Stimulated activated CD8-positive, alpha-beta memory T cell treated with anti-CD3 and anti-CD28 coated beads, Interleukin-4, amount 100 ng/mL, for 4 hours (primary cell): ENCODE measurements at places on chromosomes 5 and 9.

GRCh38 chr5:44536650-44537260 lies 147.5 kb upstream of the FGF10 start:
- no peak for DNase-seq

- no peak for DNase-seq
Measured at GRCh38 chr9:127079446-127080140, 42.8 kb downstream of the ANGPTL2 start.

- no peak for DNase-seq
Measured at GRCh38 chr5:150265870-150266383, 23.6 kb downstream of the CAMK2A start.

DNA sequence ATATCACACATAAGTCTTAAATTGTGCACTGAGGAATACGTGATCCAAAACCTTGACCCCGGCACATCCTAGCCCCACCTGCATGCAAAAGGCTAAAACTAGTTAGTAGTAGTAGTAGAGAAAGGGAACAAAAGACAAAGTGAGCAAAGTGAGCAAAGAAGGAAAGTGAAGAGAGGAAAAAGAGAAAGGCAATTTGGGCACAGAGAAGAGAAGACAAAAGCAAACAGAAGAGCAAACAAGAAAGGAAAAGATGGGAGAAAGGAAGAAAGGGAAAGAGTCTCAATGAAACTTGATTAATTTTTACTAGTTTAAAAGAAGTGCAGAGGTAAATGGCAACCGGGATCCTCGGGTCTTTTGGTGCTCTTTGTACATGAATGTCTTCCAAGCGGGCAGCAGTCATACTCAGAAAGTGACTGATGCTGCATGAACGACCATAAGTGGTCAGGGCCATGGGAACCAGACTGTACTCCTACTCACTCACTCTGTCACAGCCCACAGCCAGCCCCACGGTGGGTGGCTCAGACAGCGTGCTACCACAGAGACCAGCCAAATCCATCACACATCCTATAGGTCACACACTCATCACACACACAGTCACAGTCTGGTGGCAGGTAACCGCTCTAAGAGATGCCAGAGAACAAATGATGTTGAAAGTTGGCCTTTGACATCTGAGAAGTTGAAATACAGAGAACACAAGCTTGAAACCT lies 203.9 kb downstream of the FBN2 start:
- DNase-seq = no peak

DNA sequence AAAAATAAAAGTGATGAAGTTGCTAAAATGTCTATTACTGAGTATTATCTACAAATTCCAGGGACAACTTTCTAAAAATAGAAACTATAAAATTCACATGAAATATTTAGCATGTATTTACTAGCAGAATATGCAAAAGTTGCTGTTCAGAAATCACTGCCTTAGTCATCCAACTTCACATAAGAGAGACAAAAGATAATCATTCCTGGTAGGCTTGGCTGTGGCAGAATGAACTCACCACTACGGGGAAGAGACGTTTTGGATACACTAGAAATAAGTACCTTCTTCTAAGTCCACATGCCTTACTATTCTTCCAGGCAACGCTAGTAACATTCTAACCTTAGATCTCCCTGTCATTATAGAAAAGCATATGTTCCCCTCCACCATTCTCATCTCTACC lies 272.2 kb downstream of the BNC2 start:
- no peak for DNase-seq

- DNase-seq = no peak
Measured at GRCh38 chr5:73267766-73268435, 94.9 kb downstream of the TMEM174 start.

GRCh38 chr5:71907001-71907588 lies 188.0 kb downstream of the CARTPT start:
- no peak for DNase-seq

DNA sequence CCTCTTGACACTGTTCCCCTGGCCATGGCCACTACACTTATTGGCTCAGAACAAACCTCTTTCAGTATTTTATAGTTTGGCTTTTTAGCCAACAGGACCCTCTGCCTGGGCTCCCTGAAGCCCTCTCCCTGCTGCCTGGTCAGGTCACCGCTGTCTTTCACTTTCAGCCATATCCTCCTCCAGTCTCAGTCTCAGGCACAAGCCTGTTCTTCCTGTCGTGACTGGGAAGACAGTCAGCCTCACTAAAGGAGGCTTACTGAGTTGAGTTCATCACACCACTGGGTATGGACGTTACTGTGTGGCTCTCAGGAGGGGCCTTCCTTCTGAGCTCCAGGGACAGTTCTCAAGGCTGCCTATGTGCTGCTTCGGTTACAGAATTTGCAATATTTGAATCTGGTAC lies 2.0 kb downstream of the QSOX2 start:
- no peak for DNase-seq

DNA sequence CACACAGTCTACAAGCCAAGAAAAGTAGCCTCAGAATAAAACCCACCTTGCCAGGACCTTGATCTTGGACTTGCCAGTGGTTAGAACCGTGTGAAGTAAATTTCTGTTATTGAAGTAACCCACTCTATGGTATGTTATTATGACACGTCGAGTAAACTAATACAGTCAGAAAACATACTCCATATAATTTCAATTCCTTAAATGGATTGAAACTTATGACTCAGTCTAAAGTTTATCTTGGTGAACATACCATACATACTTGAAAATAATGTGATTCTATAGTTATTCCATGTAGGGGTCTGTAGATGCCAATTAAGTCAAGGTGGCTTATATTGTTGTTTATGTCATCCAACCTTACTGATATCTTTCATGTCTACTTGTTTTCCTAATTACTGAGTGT lies 950.7 kb downstream of the TLE4 start:
- no peak for DNase-seq

GRCh38 chr5:161094411-161094810 lies 242.4 kb upstream of the ATP10B start:
- DNase-seq = no peak

- DNase-seq = no peak
Measured at GRCh38 chr5:83003791-83004190, 73.4 kb downstream of the TMEM167A start.

DNA sequence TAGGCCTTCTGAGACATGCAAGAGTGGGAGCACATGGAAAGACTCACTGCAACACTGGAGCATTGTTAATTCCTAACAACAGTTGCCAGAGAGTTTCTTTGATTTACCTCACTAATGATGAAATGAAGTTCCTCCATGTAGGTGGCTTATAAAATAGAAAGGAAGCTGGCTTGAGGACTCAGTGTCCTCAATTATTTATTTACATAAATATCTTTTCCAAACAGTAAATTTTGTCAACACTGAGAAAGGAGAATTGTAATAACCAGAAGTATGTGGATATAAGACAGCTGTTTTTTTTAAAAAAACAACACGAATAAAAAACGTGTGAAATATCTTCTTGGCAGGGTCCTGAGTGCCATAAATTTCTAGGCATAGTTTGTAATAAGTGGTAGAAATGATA lies 9.1 kb upstream of the SLC27A6 start:
- DNase-seq = no peak

- DNase-seq = no peak
Measured at GRCh38 chr9:125912667-125913066, 165.5 kb downstream of the PBX3 start.

- DNase-seq = no peak
Measured at GRCh38 chr5:73514418-73514817, 16.2 kb downstream of the BTF3 start.

- no peak for DNase-seq
Measured at GRCh38 chr5:159725475-159725874, 190.8 kb upstream of the ADRA1B start.
